ENCODE measurements at places on chromosomes 2 and 18.
A peak's percentile ranks its signal among the peaks of the same experiment; 100 is the strongest.

GRCh38 chr2:189178726-189179569 lies 613 bp downstream of the COL5A2 start:
- DNase-seq, result no peak

DNA sequence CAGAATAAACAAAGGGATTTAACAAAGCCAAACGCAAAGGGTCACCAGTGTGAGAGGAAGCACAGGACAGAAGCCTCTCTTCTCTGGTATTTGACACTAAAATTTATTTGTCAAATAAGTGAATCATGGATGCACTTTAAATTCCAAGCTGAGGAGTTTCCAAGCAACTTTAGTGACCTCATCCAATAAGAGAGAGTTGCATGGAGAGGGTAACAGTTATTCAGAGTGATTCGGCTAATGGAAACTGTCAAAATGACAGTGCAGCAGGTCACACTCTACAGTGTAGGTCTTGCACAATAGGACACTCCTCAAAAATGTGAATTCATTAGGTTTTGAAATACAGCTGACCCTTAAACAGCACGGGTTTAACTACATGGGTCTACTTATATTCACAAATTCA lies 103.9 kb upstream of the ACVR1C start:
- no peak for DNase-seq

GRCh38 chr2:63765117-63765516 lies 76.6 kb upstream of the UGP2 start:
- DNase-seq, result no peak

- peak; percentile 30 for DNase-seq
Measured at GRCh38 chr2:241035818-241036396, 37.5 kb downstream of the SNED1 start.

- no peak for DNase-seq
Measured at GRCh38 chr2:160156665-160157064, 43.4 kb downstream of the ITGB6 start.

All from NCI-H1105 (cell line).